IMR-90 (cell line): ENCODE measurements at places on chromosomes 1 and 21.

GRCh38 chr1:2300851-2301606, 72.9 kb downstream of the SKI start:
- DNase-seq, result peak; percentile 67

GRCh38 chr1:8015036-8015808, 10.9 kb downstream of the ERRFI1 start:
- peak; percentile 89 for DNase-seq

DNA sequence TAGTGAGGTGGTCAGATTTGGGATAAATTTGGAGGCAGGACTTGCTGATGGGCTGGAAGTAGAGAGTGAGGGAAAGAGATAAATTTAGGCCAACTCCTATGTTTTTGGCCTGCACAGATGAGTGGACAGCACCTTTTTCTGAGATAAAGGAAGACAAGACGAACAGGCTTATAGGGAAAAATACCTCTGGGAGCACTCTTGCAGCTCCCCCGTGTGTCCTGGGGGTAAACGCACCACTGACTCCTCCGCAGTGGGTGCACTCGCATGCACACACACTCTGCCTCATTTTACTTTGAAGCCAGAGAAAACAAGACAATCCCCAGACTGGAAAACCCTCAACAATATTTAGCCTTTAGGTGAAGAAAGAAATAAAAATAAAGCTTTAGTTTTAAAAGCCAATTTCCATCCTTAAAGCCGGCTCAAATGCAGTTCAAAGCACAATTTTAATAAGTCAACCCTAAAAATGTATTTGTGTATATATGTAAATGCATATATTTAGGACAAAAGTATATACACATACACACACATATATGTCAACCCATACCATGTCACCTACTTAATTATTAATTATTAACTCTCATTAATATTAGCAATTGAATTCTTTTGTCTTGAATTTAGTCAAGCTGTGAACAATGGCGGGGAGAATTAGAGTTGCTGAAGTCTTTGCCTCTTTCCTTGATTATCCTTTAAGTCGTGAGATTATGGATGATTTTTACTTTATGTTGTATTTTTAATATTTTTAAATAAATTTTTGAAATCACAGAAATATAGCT, 341.8 kb downstream of the ZNF326 start:
- DNase-seq, result no peak

DNA sequence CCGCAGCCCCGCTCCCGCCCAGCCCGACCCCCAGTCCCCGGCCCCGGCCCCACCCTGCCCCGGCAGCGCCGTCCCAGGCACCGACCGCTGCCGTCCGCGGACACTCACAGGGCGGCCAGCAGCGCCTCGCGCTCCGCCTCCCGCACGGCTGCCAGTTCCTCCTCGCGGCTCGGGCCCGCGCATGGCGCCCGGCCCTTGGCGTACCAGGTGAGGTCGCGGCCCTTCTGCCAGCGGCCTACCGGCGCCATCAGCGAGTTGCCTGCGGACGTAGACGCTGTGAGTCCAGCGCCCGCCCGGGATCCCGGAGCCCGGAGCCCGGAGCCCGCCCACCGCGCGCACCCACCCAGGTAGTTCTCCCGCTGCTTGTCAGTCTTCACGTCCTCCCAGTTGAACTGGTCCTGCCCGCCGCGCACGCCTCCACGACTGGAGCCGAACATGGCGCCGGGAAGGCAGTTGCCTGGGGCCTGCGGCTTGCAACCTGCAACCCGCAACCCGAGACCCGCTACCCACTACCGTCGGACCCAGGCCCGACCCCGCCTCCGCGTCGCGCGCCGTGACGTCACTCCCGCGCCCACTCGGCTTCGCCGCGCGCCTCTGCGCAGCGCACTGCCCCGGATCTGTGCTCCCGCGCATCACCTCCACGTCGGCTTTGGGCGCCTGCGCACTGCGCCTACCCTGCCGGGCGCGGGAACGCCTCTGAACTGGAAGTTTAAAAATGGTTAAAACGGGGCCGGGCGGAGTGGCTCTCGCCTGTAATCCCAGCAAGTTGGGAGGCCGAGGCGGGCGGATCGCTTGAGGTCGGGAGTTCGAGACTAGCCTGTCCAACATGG, at the start of gene C1orf35:
Gene C1orf35 (minus strand): TSS at position 535 of the 830 bp plus-strand sequence. CDS start 98 bp downstream, at position 437.
- DNase-seq, result peak; percentile 88

GRCh38 chr1:29209173-29209572, 21.6 kb downstream of the MECR start:
- peak; percentile 72 for DNase-seq

DNA sequence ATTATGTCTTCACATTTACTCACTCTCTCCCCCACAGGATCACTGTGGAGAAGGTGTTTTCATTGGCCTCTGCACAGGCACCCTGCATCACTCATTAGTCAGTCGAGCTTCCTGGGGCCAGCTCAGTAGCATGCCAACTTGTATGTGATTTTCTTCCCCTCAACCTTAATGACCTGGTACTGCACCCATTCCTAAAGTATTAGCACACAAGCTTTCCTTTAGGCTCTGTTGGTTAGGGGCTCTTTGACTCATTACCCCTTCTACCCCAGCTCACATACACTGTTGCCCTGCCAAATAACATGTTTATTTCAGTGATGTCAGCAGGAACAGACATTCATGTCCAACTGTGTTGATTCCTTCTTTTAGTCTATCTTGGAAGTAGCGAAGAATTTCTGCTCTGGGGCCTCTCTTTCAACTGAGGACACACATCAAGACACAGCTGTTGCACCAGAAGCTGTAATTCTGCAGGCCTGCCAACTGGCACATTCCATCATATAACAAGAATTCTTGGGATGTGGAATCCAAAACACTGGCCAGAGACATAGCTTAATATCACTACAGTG, 603.5 kb upstream of the ADAMTS5 start:
- DNase-seq, result peak; percentile 94

DNA sequence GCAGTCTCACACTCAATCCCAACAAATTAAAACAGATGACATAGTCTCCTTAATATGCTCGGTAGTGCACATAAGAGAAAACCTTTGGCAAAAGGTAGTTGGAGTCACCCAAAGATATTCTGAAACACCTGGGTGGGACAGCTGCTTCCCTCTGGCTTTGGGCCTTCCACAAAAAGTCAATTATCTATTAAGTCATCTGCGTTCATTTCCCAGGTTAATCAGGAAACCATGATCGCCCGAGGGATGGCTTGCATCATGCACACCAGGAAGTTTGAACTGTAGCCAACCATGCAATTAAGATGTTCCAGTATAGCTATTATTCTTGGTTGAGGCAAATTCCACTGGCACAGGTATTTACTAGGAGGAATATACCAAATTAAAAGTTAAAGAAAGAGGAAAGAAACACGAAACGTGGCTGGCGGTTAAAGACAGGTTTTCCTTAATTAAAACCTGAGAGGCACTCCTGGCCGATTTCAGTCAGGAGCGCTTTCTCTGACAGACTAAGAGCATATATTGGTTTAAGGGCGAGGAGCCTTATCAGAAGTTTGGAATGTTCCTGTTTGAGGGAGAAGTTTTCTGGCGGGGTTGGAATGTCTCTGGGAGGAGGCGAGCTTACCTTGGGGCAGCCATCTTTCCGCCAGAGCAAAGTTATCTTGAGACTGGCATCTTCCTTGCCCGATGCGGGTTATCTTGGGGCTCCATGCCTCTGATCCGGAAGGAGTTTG, 19.9 kb downstream of the CLDN17 start:
- DNase-seq, result no peak

DNA sequence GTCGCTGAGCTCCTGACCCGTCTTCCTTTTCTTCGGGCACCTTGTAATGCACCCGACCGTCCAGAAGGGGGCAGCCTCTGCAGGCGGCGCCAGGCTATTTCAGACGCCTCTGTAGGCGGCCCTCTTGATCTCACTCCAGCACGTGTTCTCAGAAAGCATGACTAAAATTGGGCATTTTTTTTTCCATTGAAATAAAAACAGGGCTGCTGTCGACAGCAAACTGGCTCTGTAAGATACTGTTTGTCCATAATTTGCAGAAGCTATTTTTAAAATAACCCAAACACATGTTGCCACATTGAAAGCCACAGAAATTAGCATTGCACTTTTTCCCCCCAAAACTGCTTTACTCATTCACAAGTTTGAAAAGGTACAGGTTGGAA, 78.0 kb downstream of the STUM start:
- peak; percentile 59 for DNase-seq

DNA sequence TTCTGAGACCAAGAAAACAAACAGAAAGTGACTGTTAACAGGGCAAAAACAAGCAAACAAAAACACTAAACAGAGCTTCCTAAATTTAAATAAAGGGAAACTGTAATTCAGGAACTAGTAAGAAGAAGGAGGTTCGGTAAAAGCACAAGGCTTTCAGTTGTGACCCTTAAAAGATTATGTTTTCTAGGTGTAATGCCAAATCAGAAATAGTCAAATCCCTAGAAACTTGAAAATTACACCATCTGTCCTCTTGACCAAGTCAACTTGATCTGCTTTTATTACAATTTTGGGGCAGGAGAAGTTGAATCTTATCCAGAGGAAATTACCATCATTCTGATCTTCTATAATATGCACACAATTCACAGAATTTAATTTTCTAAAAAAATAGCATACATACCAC, 754.0 kb upstream of the ADGRL4 start:
- DNase-seq, result no peak

GRCh38 chr1:10217748-10218441, 7.5 kb downstream of the KIF1B start:
- DNase-seq, result no peak
